Endothelial cell (in vitro differentiated cells): ENCODE measurements at places on chromosomes 6 and 20.

DNA sequence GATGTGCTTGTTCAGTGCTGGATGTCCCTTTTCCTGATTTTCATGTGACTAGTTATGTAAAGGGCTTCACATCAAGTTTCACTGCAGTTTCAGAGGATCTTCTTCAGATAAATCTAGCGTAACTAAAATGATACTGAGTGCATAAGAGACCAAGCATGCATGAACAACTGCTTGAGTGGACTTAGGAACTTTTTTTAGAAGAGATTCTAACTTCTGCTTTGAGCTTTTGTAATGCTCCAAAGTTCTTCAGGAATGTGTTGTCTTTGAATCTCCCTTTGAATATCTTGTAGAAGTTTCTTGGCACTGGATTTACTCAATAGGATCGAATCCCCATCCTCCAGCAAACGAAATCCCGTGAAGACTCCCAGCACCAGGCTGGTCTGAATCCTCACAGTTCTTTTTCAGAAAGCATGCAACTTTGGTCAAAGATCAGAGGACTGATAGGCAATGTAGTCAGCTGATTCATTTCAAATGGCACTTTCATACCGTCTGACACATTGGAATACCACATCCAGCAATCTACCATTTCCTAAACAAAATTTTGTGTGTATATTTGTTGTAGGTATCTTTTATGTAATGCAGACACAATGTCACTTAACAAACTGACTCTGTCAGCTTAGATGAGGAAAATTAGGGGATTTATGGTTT is 33.2 kb downstream of the ENPP1 start:
- no peak for DNase-seq

DNA sequence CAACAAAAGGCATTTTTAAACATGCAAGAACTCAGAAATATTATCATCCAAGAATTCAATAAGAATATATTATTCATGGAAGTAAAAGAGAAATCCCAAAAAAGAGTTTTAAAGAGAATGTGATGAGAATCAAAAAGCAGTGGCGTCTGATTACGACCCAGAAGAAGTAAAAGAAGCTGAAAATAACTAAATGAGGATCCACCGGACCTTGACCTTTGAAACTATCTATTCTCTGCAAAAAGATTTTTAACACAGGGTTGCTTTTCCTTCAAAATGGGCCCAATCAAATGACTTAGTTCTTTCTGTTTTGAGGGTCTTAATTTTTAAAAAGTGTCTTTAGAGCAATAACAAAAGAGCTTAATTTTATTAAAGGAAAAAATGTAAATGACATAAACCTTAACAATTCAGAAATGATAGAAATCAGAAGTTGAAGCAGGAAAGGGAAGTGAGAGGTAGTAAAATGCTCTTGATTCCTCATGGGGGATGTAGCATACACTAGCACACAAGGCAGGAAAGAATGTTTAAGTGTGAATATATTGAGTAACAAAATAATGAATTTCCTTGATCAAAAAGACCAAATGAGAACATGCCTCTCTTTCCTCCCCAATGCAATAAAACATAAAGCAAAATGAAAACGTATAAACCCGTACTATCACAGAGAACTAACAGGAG is 223.1 kb upstream of the PRDM1 start:
- no peak for DNase-seq

GRCh38 chr6:53244958-53245357 is 96.3 kb upstream of the GCM1 start:
- DNase-seq, result no peak

DNA sequence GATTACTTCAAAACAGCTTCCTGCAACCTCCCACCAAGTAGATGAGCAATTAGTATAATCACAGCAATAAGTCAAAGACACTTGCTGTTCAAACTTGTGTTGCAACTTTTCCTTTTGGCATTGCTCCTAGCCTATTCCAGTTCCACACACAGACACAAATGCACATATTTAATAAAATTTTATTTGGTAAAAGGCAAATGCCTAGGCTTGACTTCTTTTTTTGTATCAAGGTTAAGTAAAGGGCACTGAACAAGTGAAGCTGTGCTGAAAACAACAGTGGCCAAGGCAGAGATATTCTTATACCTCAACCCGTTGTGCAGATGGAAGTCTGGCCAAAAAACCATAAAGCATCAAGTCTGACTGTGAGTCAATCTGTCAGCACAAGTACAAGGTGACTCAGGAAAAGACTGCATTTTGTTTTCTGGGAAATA is 708.4 kb upstream of the CITED2 start:
- DNase-seq, result no peak

- no peak for DNase-seq
Measured at GRCh38 chr20:7866285-7866684, 74.0 kb downstream of the HAO1 start.

DNA sequence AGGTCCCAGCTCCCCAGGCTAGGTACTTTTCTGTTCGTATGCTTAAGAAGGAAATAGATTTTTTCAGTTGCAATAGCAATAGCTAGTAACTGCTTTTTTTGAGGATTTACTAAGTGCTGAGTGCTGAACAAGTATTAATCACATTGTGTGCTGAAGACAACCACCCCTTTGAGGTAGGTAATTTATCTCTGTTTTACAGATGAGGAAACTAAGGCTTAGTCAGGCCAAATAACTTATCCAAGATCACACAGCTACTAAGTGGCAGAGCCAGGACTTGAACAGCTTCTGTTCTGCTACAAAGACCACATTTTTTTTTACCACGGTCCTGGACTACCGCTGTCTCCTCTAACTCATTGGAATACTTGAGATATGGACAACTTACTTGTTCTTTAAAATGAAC is 39.8 kb downstream of the LRRN4 start:
- no peak for DNase-seq

DNA sequence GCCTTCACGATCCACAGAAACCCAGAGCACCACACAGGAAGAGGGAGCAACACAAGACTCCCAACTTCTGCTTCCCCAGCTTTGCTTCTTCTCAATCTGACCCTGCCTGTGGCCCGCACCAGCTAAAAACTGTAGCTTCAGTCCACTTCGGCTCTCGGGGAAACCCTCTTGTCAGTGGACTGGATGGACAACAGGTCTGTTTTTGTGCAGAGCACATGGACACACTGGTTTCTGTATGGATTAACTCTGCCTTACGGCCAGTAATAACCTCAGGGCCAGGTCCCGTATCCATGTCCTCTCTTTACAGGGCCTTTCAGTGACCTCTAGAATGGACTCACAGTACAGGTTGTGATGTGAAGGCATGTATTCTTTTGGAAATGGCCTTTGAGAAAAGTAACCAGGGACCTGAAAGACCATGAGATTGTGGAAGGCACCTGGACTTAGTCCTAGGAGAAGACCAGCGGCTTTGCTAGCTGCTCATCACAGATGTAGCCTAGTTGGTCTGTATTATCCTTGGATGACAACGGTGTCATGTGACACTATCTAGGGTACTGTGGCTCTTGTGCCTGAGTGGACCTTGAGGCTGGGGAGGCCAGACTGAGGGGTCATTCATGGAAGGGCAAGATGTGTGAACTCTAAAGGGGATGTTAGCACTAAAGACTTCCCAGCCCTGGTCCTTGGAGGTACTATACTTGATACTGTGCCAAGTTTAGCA is 5.8 kb downstream of the POLR1C start:
- DNase-seq, result no peak

DNA sequence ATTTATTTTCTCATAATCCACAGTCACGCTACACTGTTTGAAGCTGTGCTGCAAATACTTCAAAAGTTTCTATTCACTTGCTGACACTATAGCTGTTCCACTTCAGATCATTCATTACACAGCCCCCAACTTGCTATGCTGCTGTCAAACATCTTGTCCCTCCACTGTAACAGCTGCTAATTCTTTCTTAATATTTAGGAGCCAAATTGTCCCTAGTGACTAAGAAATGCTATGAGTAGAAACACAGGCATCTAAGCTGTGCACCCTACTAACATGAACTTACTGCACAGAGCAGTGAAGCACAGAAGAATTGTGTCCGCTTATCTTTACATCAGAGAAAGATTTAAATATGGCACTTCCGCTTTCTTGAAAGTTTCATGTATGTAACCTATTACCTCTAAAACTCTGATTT is 91.3 kb downstream of the PDE10A start:
- no peak for DNase-seq

GRCh38 chr6:149999636-150000035 is 25.7 kb downstream of the RAET1L start:
- no peak for DNase-seq

DNA sequence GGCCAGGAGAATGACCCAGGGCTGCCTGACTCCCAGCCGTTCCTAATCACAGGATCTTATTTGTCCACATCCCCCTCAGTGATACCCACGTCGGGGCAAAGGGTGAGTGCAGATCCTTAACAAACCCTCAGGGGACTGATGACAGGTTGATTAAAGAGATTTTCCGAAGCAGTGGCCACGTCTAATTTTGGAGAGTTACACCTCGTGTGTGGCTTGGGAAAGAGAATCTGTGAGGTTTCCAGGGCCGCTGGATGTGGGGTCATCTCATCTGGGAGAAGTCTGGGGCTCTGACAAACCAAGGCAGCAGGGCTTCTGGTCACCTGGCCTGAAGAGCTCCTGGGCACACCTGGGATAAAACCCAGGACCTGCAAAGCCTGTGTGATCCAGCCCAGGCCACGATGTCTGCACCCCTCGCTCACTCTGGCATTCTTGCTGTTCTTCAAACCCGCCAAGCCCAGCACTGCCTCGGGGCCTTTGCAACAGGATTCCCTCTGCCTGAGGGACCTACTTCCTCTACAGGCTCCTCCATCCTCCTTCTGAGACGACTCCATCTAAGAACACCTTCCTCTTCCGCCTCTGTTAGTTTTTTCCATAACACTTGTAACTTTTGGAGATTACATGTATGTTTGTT is 4.7 kb downstream of the JPH2 start:
- DNase-seq, result no peak

- DNase-seq, result no peak
Measured at GRCh38 chr20:41098703-41099250, 38.6 kb upstream of the PLCG1 start.
